Ovary (tissue), 10 donors: ENCODE measurements at places on chromosomes 2 and 18. TPM values are rescaled to one million over a fixed set of nuclear protein-coding genes. Genes with fewer than 3 reads are reported as not detected.

DNA sequence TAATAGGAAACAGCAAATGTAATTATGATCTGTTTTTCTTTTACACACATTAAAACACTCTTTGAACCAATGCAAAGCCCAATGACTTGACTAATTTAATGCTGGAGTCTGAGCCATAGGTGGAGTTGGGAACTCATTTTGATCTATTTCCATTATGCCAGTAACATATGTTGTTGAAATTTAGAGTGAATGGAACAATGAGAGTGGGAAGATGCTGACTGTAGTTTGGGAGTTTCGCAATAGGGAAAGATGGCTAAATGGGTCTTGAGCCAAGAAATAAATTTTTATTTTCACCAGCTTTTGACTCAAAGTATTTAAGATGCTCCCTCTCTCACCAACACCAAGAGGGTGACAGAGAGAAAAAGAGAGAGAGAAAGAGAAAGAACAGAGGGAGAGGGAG lies 246.7 kb downstream of the DLGAP1 start:
- DNase-seq, result no peak
- no peak overlapping the region for H3K4me3 ChIP-seq
- no peaks in the 10 kb centered on the region for H3K4me1 ChIP-seq
- H3K27ac ChIP-seq, result no peak overlapping the region
- no peaks in the 10 kb centered on the region for H3K36me3 ChIP-seq

GRCh38 chr2:10161206-10161931 lies 38.8 kb downstream of the RRM2 start:
- no peak overlapping the region for H3K27ac ChIP-seq
- no peaks in the 10 kb centered on the region for H3K27me3 ChIP-seq
- H3K4me1 ChIP-seq, result no peaks in the 10 kb centered on the region
- no peaks in the 10 kb centered on the region for H3K36me3 ChIP-seq

GRCh38 chr2:216992056-216992675 lies 132.3 kb upstream of the TNP1 start:
- peak overlapping the region; percentile 26 for H3K27ac ChIP-seq
- H3K4me3 ChIP-seq, result no peak overlapping the region
- DNase-seq, result peak; percentile 61
- no peaks in the 10 kb centered on the region for H3K36me3 ChIP-seq

DNA sequence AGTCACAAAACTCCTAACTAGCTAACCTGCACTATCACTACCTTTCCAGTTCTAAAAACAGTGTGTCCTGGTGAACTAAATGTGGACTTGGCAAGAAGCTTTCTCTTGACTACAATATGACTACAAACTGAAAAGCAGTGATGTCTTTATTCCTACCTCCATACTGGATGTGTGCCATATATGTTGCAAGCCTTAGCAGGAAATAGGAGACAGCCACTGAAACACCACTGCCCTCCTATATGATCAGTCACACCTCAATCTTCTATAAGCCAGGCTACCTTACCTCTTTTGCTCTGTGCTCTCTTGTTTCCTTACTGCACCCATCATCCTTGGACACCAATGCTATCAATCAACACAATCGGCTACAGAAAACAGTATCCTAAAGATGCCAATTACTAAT lies 34.1 kb downstream of the SS18 start:
- H3K36me3 ChIP-seq, result no peaks in the 10 kb centered on the region
- H3K4me3 ChIP-seq, result no peak overlapping the region
- no peaks in the 10 kb centered on the region for H3K27me3 ChIP-seq
- peaks cover 2% of the 10 kb centered on the region for H3K4me1 ChIP-seq
- no peak overlapping the region for H3K27ac ChIP-seq
- no peak for DNase-seq

- no peak for DNase-seq
- H3K4me1 ChIP-seq, result no peaks in the 10 kb centered on the region
- no peak overlapping the region for H3K27ac ChIP-seq
Observed at GRCh38 chr2:5507367-5507766, 184.8 kb upstream of the SOX11 start.

- H3K27me3 ChIP-seq, result no peaks in the 10 kb centered on the region
- no peaks in the 10 kb centered on the region for H3K4me1 ChIP-seq
- DNase-seq, result no peak
- no peak overlapping the region for H3K27ac ChIP-seq
Observed at GRCh38 chr18:37293359-37293758, 272.2 kb downstream of the CELF4 start.

The TNFRSF11A gene
- total RNA-seq, result 1.9 TPM

- no peak for DNase-seq
- no peaks in the 10 kb centered on the region for H3K27me3 ChIP-seq
- H3K36me3 ChIP-seq, result no peaks in the 10 kb centered on the region
- no peaks in the 10 kb centered on the region for H3K4me1 ChIP-seq
- no peak overlapping the region for H3K27ac ChIP-seq
Observed at GRCh38 chr2:203070701-203071100, 56.0 kb downstream of the NBEAL1 start.

The IL36B gene
- not detected for total RNA-seq

DNA sequence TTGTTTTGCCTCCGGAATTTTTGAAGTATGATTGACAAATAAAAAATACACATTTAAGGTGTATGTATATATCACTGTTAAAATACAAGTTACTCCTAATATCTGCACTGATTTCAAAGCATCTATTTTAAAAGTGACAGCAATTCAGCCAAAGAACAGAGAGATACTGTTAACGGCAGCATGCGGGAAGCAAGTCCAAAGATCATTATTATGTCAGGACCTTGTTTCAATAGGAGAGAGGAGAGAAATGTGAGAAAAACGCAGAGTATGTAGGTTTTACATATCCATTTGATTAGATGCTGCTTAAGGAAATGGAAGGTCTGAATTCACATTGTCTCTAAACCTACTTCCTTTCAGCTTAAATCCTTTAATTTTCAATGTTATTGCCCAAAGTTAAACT lies 545.5 kb upstream of the SLC8A1 start:
- no peaks in the 10 kb centered on the region for H3K36me3 ChIP-seq
- no peak for DNase-seq
- no peaks in the 10 kb centered on the region for H3K27me3 ChIP-seq
- no peak overlapping the region for H3K4me3 ChIP-seq

The RTKN gene
- 24.5 TPM for total RNA-seq

DNA sequence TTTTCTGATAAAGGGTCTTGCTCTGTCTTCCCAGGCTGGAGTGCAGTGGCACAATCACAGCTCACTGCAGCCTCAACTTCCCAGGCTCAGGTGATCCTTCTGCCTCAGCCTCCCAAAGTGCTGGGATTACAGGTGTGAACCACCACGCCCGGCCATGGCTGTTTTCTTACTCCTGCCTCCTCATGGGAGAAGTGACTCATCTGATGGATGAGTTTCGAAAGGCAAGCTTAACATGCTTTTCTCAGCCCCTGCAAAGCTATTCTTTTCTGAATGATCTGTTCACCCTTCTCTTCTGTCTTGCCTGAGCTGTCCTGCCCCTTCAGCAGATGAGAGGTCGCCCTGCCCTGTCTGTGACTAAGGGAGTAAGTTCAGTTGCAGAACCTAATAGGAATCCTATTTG lies 929 bp upstream of the CREG2 start:
- H3K36me3 ChIP-seq, result no peaks in the 10 kb centered on the region
- H3K27ac ChIP-seq, result no peak overlapping the region
- no peak for DNase-seq
- H3K27me3 ChIP-seq, result no peaks in the 10 kb centered on the region
- no peaks in the 10 kb centered on the region for H3K4me1 ChIP-seq

GRCh38 chr2:239814116-239814860 lies 210.9 kb downstream of the NDUFA10 start:
- H3K4me3 ChIP-seq, result no peak overlapping the region
- no peaks in the 10 kb centered on the region for H3K27me3 ChIP-seq
- H3K4me1 ChIP-seq, result peaks cover 9% of the 10 kb centered on the region

DNA sequence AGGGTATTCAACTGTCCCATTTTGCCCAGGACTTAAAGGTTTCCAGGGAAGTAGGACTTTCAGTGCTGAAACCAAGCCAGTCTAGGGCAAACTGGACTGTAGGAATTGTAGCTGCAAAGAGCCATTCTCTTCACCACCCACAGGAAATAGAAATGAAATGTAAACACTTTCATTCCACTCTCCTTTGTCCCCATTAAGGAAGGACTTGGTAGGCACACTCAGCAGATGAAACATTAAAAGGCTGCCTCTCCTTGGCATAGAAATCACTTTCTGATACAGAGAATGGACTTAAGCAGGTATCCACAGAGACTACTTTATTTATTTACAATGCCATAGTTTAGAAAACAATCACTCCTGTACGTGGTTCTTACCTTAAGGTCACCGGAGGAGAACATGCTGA lies 102.9 kb upstream of the CCDC195 start:
- H3K27me3 ChIP-seq, result no peaks in the 10 kb centered on the region
- DNase-seq, result no peak
- H3K36me3 ChIP-seq, result no peaks in the 10 kb centered on the region
- no peak overlapping the region for H3K27ac ChIP-seq
- no peaks in the 10 kb centered on the region for H3K4me1 ChIP-seq

DNA sequence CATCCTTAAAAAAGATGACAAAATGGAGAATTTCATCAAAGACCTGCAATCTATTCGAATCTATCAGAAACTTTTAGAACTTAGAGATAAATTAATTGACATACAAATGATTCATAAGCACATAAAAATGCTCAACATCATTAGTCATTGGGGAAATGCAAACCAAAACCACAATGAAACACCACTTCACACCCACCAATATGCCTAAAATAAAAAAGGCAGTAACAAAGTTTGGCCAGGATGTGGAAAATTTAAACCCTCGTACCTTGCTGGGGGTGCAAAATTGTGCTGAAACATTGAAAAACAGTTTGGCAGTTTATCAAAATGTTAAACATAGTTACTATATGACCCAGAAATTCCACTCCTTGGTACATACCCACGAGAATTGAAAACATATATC lies 11.5 kb upstream of the EIF2AK3 start:
- DNase-seq, result no peak
- H3K27ac ChIP-seq, result no peak overlapping the region
- H3K4me3 ChIP-seq, result no peak overlapping the region
- no peaks in the 10 kb centered on the region for H3K4me1 ChIP-seq
- H3K27me3 ChIP-seq, result no peaks in the 10 kb centered on the region
- no peaks in the 10 kb centered on the region for H3K36me3 ChIP-seq

DNA sequence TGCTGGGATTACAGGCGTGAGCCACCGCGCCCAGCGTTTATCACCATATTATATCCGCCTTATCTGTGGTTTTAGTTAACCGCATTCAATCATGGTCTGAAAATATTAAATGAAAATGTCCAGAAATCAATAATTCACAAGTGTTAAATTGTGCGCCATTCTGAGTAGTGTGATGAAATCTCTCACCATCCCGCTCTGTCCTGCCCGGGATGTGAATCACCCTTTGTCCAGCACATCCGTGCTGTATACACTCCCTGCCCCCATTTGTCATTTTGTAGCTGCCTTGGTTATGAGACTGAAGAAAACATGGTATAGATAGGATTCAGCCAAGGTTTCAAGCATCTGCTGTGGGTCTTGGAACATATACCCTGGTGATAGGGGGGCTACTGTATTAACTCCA lies 70.7 kb downstream of the TIMM21 start:
- no peaks in the 10 kb centered on the region for H3K36me3 ChIP-seq
- no peak for DNase-seq
- H3K4me3 ChIP-seq, result no peak overlapping the region
- H3K4me1 ChIP-seq, result no peaks in the 10 kb centered on the region

- no peak overlapping the region for H3K27ac ChIP-seq
- no peaks in the 10 kb centered on the region for H3K27me3 ChIP-seq
- DNase-seq, result no peak
- H3K4me1 ChIP-seq, result no peaks in the 10 kb centered on the region
- no peaks in the 10 kb centered on the region for H3K36me3 ChIP-seq
- no peak overlapping the region for H3K4me3 ChIP-seq
Observed at GRCh38 chr2:150478200-150478974, 9.1 kb downstream of the RND3 start.

DNA sequence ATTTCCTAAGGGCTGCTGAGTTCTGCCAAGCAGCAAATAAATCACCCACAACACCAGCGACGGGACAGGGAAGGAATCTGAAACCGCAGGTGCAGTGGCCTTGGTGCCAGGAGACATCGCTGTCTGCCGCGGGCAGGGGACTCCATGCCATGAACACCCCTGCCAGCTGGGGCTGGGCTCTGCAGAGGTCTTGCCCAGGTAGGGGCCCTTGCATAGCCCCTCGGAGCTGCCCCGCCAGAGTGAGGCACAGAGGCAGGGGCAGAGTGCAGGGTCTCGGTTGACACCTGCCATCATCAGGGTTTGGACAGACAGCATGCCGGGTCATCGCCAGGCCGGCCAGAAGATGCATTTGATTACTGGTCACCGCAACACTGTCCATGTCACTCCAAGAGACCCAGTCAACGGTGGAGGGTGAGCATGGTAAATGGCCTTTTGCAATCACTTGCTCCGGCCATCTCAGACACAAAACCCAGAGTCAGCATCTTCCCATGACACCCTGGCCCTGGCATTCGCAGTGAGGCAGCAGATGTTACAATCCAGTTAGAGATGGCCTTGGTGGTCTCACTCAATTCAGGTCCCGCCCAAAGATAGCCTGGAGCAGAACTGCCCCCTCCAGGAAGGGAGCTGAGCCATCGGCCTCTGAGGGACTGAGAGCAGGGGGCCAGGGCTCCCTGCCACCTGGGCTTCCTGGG lies 255.4 kb downstream of the NDUFA10 start:
- no peak overlapping the region for H3K4me3 ChIP-seq
- H3K27ac ChIP-seq, result no peak overlapping the region
- no peaks in the 10 kb centered on the region for H3K36me3 ChIP-seq
- H3K27me3 ChIP-seq, result no peaks in the 10 kb centered on the region

The SERPINB11 gene
- not detected for total RNA-seq

GRCh38 chr2:228355897-228356296 lies 174.4 kb upstream of the SPHKAP start:
- H3K27ac ChIP-seq, result no peak overlapping the region
- no peaks in the 10 kb centered on the region for H3K27me3 ChIP-seq
- H3K4me1 ChIP-seq, result no peaks in the 10 kb centered on the region
- no peak for DNase-seq
- no peak overlapping the region for H3K4me3 ChIP-seq

The GRB14 gene
- total RNA-seq, result 11.8 TPM

The C2orf80 gene
- not detected for total RNA-seq

DNA sequence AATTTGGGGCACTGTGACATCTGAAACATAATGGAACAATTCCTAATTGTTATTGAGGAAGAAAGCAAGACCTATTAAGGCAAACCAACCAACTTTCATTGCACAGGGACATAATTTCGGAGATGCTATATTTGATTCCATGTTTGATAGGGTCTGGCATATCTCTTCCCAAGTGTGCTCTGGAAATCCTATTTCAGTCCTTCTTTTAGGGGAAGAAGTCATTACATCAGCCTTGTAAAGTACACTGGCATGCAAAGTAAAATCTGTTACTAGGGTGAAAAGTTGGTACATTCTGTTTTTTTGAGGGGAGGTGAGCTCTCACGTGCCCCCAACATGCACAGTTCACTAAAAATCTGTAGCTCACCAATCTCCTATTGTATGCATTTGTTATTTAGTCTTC lies 172.4 kb downstream of the SLC8A1 start:
- H3K27me3 ChIP-seq, result no peaks in the 10 kb centered on the region
- peak overlapping the region; percentile 8 for H3K4me3 ChIP-seq
- no peak overlapping the region for H3K27ac ChIP-seq
- H3K4me1 ChIP-seq, result peaks cover 6% of the 10 kb centered on the region
- no peaks in the 10 kb centered on the region for H3K36me3 ChIP-seq
- DNase-seq, result no peak
